ENCODE measurements at places on chromosomes 1 and 21.

- DNase-seq: no peak
Measured at GRCh38 chr1:235562589-235562988, 58.3 kb upstream of the B3GALNT2 start.

DNA sequence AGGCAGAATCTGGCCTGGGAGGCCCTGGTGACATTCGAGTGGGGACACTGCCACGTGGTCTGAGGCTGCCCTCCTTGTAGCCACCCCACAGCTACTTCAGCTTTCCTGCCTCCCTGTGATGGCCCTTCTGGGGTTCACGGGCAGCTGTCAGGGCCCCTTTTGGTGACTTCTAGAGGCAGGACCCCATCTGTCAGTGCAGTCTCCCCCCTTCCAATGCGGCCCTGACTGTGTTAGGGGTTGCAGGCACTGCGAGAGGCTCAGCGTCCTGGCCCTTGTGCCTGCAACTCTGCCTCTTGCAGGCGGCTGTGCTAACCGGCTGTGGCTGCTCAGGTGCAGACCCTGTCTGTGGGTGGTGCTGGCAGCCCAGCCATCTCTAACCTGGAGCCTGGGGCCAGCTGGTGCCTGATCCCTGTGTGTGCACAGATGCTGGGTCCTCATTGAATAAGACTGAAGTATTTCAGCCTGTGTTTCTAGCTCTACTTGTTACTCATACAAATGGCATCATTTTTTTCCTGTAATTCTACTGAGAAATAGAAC lies 62.2 kb downstream of the S100B start:
- DNase-seq: no peak

- no peak for DNase-seq
Measured at GRCh38 chr1:40897513-40897912, 35.4 kb upstream of the CITED4 start.

GRCh38 chr21:21858502-21859334 lies 860.5 kb downstream of the NCAM2 start:
- no peak for DNase-seq

- no peak for DNase-seq
Measured at GRCh38 chr1:100670083-100670482, 49.5 kb upstream of the VCAM1 start.

GRCh38 chr1:51101976-51102375 lies at the start of gene C1orf185:
TSS of gene C1orf185 (plus strand) at chr1:51102228. CDS start at chr1:51102234, 6 bp downstream.
- DNase-seq: no peak

GRCh38 chr1:64505944-64506655 lies 36.2 kb downstream of the CACHD1 start:
- DNase-seq: no peak

DNA sequence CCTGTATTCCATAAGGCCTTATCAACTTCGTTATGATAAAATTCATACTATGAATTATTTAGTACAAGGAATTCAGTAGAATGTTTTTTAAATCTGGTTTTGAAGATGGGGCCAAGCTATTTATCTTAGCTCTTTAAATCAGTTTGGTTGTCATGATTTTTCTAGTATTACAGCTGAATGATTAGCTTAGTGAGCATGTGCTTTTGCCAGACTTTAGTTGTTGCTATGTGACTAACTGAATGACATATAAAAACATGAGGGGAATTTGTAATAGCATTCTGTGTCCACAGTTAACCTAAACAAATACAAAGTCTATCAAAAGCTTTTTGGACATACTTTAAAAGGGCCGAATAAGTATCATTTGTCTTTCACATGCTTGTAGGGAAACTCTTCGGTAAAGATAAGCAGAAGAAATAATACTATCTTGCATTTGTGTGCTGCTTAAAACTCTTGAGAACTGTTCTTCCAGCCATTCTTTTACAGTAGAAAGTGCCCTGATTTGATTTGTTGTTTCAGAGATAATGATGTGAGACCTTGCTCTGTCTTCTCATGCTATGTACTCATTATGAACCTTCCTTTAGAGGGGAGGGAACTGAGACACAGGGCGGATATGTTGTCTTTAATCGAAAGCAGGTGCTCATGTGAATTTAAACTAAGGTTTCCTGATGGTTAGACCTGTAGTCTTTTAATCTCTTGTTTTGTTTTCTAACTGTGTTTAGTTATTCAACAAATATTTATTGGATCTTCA lies 18.8 kb downstream of the NEK7 start:
- DNase-seq: no peak

GRCh38 chr1:115056395-115056798 lies 26.8 kb downstream of the TSHB start:
- peak; percentile 67 for DNase-seq

- DNase-seq: no peak
Measured at GRCh38 chr21:44443291-44443890, 11.9 kb upstream of the LRRC3 start.

GRCh38 chr1:228000836-228001563 lies 5.8 kb upstream of the WNT3A start:
- DNase-seq: no peak

Data from NT2/D1 (cell line).